CD4-positive, alpha-beta T cell treated with Interleukin-6 at 100 ng/mL for 8 hours (primary cell): ENCODE measurements at places on chromosomes 11 and 22.

DNA sequence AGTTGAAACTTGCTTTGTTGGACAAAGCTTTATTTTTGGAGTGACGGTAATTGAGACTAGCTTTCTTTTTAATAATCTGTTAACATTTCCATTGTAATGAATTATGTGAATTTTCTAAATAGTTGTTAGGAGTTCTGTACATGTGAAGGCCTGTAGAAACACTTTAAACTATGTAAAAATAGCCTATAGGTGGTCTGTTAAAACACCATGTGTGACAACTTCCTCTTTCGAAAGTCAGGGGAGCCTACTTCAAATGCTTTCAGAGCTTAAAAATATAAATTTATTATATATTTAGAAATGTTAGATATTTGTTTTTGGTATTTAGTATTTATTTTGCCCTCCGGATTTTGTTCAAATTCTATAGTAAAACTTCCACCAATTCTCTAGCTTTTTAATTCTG is 28.7 kb downstream of the DDIAS start:
- DNase-seq: no peak

GRCh38 chr11:115872416-115872815 is 368.2 kb upstream of the CADM1 start:
- no peak for DNase-seq

DNA sequence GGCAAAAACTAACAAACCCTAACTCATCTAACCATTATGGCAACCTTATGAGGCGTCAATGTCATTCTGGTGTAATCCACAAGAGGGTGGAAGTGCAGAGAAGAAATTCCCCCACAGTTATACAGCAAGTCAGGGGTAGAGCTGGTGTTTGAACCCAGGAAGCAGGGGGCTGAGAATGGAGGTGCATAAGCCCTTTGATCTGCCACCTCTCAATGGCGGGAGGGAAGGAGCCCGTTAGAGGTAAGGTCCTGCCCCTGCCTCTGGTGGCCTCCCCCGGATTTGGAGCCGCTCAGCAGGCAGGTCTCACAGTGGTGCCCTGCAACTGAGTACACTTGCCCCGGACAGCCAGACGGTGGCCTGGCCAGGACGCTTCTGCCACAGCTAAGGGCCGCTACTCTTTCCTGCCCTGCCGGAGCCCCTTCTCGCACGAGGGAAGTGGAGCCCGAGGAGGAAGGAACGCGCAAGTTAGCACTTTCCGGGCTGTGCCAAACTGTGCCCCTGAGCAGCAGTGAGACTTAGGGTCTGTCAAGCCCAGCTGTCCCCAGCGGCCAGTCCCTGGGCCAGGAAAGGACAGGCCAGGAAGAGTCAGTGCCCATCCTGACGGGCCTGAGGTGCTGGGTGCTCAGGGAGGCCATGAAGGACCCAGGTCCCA is 1.1 kb downstream of the FXYD2 start:
- DNase-seq: peak; percentile 66

DNA sequence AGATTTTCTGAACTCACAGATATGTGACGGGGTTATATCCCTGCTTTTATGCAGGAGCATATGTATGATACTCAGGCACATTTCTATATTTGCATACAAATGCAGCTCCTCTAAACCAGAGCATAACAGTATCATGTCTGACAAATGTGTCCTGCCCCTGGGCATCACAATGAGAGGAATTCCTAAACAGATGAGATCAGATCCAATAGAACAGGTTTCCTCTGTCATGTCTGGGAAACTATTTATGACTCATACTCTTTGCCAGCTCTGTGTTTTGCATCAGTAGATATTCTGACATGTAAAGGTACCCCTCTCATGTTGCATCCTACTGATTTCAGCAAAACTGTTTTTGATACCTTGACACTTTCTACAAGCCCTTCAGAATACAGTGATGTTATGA is 29.4 kb downstream of the SYT9 start:
- DNase-seq: no peak

DNA sequence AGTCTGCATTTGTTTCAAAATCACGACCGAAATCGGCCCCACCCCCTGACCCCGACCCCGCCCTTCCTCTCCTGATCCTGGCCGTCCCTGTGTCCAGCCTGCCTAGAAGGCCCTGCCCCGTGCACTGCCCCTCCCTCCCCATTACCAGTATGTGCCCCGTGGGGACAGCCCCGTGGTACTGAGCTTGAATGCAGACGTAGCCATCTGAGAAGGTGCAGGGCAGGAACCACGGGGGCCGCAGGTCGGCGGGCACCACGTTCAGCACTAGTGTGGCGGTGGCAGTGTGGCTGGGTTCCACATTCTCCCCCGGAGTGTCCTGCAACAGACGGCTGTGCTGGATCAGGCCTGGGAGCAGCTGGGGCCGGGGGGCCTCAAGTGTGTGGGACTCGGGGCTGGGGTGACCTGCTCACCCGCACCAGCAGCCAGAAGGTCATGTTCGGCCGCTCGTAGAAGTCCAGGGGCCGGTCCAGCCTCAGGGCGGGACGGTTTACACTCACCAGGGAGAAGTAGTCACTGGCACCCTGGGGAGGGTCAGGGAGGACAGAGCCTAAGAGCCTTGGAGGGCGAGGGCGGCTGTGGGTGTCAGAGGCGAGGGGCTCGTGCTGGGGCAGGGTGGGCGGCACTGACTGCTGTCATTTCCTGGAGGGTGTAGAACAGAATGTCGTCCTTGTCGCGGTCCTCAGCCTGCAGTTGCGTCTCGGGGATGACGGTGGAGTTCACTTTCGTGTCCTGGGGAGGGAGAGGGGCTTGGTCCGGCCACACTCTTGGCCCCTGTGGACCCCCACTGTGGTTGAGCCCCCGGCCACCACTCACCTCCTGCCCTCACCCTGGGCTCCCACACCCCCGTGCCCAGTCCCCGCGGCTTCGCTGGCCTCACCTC is 3.6 kb downstream of the CDHR5 start:
- DNase-seq: no peak

DNA sequence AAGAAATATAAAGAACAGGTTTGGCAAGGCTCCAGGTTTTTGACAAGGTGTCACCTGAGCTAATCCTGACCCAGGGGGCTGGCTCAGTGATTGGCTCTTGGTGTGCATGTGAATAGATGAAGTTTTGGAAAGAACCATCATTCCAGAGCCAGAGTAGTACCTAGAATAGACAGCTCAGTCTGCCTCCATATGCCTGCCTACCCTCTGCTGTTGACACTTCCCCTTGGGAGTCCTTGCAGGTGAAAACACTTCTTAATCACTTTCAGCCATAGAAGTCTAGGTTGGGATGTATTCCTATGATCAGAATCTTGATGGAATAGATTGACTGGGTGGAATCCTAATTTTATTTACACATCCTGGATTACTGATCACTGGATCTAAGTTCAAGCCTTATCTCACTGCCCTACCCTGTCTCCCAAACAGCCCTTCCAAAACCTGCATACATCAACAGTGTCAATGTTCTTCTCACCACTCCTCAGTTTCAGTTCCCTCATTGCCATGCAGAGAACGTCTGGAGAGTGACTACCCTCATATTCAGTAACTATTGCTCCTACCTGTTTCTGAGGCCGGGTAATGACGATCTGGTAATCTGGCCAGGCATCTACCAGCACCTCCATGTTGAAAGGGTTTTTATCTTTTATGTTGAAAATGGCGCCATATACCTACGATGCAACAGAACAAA is 6.7 kb downstream of the GLYATL2 start:
- DNase-seq: no peak

GRCh38 chr22:37343863-37344734 is 61.8 kb downstream of the CYTH4 start:
- DNase-seq: no peak

DNA sequence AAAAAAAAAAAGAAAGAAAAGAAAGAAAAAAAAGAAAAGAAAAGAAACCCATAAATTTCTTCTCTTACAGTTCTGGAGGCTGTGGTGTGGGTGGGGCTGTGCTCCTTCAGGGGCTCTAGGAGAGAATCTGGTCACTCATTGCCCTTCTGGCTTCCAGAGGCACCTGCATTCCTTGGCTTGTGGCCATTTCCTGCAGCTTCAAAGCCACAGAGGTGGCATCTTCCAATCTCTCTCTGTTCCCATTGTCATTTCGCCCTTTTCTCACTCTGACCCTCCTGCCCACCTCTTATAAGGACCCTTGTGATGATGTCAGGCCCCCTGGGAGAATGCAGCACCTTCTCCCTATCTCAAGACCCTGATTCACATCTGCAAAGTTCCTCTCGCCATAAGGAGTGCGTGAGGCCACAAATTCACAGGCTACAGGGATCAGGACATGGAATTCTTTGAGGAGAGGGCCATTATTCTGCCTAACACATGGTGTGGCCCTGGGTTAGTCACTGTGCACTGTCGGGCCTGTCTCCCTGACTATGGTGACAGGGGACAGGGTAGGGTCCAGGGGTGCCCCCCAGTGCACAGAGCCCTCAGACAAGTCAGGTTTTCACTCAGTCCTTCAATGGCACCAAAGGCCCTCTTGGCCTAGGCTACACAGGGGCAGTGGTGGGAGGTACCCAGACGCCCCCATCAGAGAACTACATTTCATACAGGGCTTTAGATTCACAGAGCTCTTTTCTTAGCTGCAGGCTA is 38.6 kb upstream of the PRR5 start:
- DNase-seq: no peak

- DNase-seq: no peak
Observed at GRCh38 chr11:73365352-73366264, 10.6 kb upstream of the RELT start.

GRCh38 chr22:23115369-23115768 is 26.4 kb downstream of the RSPH14 start:
- no peak for DNase-seq

GRCh38 chr11:11782532-11783110 is 59.2 kb upstream of the USP47 start:
- DNase-seq: no peak
